ENCODE measurements at places on chromosomes 7 and 10. TPM values are rescaled to one million over a fixed set of nuclear protein-coding genes. Genes with fewer than 3 reads are reported as not detected.

GRCh38 chr10:131700032-131700431 lies 200.8 kb upstream of the PPP2R2D start:
- H3K27ac ChIP-seq = no peak overlapping the region
- no peaks in the 10 kb centered on the region for H3K27me3 ChIP-seq
- no peaks in the 10 kb centered on the region for H3K4me1 ChIP-seq
- no peaks in the 10 kb centered on the region for H3K36me3 ChIP-seq
- no peak for DNase-seq
- H3K4me3 ChIP-seq = no peak overlapping the region

ZNF853 gene
- 10.9 TPM for total RNA-seq

TAF3 gene
- 10.5 TPM for total RNA-seq

- no peak overlapping the region for H3K27ac ChIP-seq
- H3K36me3 ChIP-seq = no peaks in the 10 kb centered on the region
- H3K4me1 ChIP-seq = no peaks in the 10 kb centered on the region
- no peaks in the 10 kb centered on the region for H3K27me3 ChIP-seq
These were observed 763.6 kb downstream of the PHTF2 start for GRCh38 chr7:78562191-78562590.

GTF2IRD1 gene
- total RNA-seq = 11.5 TPM

FEZF1 gene
- total RNA-seq = not detected

DNA sequence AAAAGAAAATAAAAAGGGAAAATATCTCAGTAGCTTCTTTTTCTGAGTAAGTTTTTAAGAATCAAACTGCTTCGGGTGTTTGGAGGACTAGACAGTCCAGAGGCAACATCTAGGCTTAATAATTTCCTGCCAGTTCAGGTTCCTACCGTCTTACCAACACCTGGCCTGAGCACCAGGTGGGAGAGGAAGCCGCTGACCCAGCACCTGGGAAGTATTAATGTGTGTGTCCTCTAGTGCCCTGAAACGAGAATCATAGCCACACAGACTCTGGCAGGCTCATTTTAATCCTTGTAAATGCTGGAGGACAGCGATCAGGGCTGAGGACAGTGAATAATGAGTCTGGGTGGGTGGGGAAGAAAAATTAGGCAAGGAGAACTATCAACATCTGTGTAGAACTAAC lies 137.4 kb downstream of the ZNF438 start:
- no peak overlapping the region for H3K27ac ChIP-seq
- H3K36me3 ChIP-seq = no peaks in the 10 kb centered on the region
- H3K4me1 ChIP-seq = no peaks in the 10 kb centered on the region
- no peaks in the 10 kb centered on the region for H3K27me3 ChIP-seq

OLAH gene
- 1.1 TPM for total RNA-seq

- H3K27me3 ChIP-seq = no peaks in the 10 kb centered on the region
- no peaks in the 10 kb centered on the region for H3K4me1 ChIP-seq
- H3K4me3 ChIP-seq = no peak overlapping the region
- H3K27ac ChIP-seq = no peak overlapping the region
These were observed 97.4 kb downstream of the DNAJB6 start for GRCh38 chr7:157434231-157434630.

DNA sequence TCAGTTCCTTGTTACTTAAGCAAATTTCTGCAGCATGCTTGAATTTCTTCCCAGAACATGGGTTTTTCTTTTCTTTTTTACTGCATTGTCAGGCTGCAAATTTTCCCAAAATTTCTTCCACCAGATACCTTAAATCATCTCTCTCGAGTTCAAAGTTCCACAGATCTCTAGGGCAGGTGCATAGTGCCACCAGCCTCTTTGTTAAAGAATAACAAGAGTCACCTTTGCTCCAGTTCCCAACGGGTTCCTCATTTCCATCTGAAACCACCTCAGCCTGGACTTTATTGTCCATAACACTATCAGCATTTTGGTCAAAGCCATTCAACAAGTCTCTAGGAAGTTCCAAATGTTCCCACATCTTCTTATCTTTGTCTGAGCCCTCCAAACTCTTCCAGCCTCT lies 389.2 kb downstream of the NXPH1 start:
- no peaks in the 10 kb centered on the region for H3K36me3 ChIP-seq
- DNase-seq = no peak
- H3K27me3 ChIP-seq = no peaks in the 10 kb centered on the region
- H3K27ac ChIP-seq = no peak overlapping the region
- H3K4me3 ChIP-seq = no peak overlapping the region
- H3K4me1 ChIP-seq = no peaks in the 10 kb centered on the region
